ENCODE measurements at places on chromosomes 4 and X.

DNA sequence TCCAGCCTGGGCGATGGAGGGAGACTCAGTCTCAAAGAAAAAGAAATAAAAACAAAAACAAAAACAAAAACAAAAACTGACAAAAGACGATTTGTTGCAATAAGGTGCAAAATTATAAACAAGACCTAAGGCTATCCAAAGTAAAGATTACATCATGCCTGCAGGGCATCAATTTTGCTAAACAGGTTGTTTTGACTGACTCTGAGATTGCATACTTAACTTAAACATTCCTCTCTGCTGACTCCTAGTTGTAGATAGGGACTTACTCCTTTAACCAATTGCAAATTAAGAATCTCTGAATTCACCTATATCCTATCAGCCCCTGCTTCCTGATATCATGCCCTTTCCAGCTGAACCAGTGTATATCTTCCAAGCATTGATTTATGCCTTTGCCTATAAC lies 2687.3 kb downstream of the PCDH7 start:
- DNase-seq: no peak

GRCh38 chrX:8305350-8305749 lies 134.3 kb upstream of the VCX2 start:
- no peak for DNase-seq

GRCh38 chrX:29652484-29652883 lies 562.9 kb upstream of the MAGEB2 start:
- no peak for DNase-seq

DNA sequence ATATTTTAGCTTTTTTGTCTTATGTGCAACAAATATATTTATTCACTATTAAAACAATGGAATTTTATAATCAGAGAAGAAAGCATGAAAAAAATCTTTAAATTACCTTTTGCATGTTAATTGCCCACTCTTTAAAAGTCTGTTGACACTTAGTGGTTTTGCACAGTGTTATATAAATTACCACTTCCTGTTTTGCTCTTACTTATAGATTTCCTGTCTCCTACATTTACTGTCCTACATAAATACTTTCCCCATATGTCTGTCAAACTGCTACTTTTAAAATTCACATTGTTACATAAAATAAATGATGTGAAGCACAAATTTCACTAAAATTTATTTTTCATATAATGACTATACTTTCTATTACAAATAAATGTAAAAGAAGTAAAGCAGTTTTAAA lies 161.1 kb upstream of the NDST4 start:
- no peak for DNase-seq

GRCh38 chr4:147985376-147985775 lies 253.5 kb downstream of the ARHGAP10 start:
- DNase-seq: no peak

DNA sequence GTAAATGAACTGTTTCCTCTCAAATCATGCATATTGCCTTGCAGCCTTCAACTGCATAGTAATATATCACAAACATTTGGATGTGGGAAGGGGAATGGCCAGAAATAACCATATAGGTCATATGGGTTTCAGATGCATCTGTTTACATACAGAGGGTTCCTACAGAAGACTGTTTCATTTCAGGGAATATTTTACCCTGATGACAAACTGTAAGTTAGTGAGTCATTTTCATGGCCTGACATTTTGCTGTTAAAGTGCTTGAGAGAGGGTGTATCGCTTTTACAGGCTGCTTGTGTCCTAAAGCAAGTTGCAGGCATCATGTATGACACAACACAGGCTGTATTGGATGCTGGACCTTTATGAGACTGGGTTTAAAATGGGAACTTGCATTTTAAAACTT lies 25.5 kb upstream of the AMOT start:
- DNase-seq: no peak

DNA sequence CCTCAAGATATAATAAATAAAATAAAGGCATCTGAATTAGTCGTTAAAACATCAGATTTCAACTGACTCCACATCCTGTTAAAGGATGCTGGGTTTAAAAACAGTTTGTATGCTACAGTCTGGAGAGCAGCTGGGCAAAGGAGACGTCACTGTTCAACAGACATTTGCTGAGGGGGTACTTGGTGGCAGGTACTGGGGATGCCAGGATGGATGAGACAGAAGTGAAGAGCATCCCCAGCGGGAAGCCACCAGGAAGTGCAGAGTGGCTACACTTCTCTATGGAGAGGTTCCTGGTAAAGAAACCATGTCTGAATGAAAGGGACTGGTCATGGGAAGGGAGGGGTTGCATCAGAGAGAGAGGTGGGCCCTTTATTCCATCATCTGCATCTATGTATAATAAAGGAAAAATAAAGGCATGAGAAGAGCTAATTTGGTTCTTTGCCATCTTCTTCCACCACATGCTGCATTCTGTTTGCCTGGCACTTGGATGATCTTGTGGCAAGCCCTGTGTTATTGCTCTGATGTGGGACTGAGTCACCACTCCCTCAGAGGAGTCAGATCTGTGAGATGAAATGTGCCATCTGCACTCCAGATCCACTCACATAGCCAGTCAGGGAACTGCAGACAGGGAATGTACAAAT lies 145.0 kb downstream of the SOWAHB start:
- no peak for DNase-seq

DNA sequence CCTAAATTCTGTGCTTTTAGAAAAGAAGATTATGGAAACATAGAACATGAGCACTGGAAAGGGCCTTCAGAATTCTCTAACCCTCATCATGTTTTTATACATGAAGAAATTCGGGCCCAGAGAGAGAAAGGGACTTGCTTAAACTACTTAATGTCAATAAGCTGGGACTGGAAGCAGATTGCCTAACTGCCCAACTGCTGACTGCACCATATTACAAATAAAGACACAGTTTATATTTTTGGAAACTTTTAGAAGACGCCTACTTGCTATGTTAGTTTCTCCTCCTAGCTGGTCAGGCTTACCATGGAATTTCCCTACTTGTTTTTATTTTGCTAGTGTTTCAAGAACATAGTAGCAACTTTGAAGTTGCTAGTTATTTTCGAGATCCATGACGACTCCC lies 47.1 kb downstream of the SLC9A6 start:
- no peak for DNase-seq

DNA sequence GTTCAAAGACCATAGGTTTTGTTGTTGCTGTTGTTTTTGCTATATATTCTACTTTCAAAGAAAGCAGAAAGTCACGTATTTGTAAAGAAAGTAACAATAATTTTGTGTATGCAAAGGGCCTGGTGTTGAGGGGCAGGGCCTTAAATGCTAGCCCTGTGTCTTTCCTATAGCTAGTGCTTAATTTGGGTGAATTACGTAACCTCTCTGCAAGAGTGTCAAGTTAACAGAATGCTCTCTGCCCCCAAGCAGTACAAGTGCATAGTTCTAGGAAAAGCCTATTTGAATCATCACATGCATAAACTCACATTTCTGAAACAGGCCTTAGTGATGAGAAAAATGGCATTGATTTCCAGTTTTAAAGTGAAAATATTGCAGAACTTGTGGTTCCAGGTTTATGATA lies 663.6 kb downstream of the STIM2 start:
- no peak for DNase-seq

- DNase-seq: peak; percentile 9
Observed at GRCh38 chr4:56468097-56468422, 643 bp downstream of the SRP72 start.

- no peak for DNase-seq
Observed at GRCh38 chr4:113738251-113738650, 23.3 kb downstream of the CAMK2D start.

GRCh38 chrX:153580700-153581386 lies 18.1 kb downstream of the CCNQ start:
- DNase-seq: no peak

DNA sequence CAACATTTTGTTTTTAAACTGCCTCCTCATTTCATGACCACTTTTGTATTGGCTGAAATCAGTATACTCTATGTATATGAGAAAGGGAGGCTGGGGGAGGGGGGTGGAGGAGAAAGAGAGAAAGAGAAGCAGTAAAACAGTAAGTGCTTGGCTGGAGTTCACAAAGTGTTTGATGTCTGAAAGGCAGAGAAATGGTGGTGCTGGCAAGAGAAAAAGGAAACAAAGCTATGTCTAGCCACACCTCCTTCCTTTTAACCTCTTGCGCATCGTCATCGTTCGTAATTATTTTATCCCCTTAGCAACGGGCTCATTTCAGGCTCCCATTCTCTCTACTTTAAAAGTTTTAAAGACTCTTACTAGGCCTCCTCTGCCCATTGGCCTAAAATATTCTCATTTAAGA lies 25.6 kb downstream of the RPA4 start:
- no peak for DNase-seq

- no peak for DNase-seq
Observed at GRCh38 chr4:140690093-140690492, 66.1 kb downstream of the TBC1D9 start.

GRCh38 chr4:166662266-166662843 lies 571.9 kb downstream of the SPOCK3 start:
- no peak for DNase-seq

DNA sequence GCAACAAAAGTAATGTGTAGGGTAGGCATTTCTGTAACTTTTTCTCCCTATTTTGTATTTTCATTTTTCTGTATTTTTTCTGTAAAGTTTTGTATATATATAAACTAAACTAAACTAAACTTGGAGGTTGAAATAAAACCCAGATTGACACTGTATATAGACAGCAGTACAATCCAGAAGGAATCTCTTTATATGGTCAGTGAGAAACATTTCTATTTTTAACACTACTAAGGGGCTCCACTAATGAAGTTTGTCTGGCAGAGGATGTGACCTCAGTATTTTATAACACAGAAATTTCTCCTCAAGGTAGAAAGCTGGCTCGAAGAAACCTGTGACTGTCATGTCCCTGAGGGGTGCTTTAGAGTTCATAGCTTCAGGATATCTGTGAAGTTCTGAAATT lies 959.2 kb downstream of the ADGRL3 start:
- DNase-seq: no peak
